ENCODE measurements at places on chromosomes 2 and 18.

GRCh38 chr2:190607657-190608357, 41.1 kb upstream of the NAB1 start:
- no peak for DNase-seq

- peak; percentile 33 for DNase-seq
Observed at GRCh38 chr18:48940854-48941611, 9.7 kb downstream of the SMAD7 start.

- no peak for DNase-seq
Observed at GRCh38 chr2:76669966-76670465, 852.2 kb downstream of the LRRTM4 start.

DNA sequence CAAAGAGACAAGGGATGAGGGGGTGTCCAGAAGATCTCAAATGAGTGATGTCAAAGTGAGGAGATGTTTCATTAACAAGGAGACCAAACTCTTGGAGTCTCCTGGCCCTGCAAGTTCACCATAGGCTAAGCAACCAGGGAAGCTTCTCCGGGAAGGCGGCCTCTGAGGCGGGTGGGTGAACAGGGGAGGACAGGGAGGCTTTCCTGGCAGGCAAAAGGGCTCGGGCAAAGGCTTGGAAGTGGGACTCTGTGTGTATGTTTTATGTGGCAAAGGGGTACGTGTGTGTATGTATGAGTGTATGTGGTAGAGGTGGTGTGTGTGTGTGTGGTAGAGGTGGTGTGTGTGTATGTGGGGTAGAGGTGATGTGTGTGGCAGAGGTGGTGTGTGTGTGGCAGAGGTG, 163.9 kb downstream of the DYSF start:
- no peak for DNase-seq

DNA sequence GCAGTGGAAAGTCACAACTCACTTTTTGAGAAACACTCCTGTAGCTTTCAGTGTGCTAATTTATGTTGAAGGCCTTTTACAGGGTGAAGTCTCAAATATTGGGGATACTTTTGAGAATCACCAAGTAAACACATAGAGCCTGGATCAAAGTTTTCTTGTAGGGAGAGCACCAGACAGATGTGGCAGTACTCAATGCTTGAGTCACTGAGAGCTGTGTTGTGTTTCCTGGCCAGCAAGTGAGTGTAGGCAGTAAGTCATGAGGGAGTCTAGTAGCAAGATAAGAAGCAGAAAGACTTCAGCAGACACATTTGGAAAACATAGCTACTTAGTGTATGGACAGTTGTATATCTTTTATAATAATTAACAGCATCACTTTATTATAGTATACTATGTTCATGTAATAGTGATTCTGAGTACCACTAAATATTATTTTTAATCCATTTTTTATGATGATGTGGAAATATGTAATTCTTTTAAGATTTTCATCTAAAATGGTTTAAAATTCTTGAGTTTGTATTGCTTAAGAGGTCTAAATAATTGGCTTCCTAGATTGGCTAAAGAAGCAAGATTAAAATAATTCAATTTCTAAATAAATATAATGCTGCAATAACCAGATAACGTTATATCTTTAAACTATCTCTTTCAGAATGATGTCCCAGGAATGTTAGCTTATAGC, 12.8 kb downstream of the PSMD1 start:
- no peak for DNase-seq

- DNase-seq = no peak
Observed at GRCh38 chr2:18479947-18480369, 80.5 kb downstream of the RDH14 start.

GRCh38 chr2:195642027-195642678, 14.9 kb upstream of the SLC39A10 start:
- no peak for DNase-seq

DNA sequence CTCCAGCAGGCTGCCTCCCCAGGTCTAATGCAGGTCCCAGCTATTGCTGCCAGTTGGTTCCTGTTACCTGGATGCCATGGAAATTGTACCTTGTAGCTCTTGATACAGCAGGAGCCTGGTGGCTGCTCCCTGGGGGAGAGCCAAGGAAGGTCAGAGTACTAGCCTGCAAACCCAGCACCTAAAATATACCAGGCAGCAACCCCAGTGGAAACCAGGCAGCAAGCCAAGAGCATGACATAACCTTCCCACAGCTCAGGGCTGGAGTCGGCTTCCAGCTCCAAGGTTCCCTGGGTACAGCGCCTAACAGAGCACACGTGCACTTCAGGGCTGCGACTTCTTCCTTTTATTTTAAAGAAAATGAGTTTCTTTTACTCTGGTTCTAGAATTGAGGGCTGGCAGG, 30.3 kb downstream of the TNP1 start:
- DNase-seq = no peak

GRCh38 chr2:172736424-172737174, 954 bp downstream of the RAPGEF4 start:
- DNase-seq = no peak

DNA sequence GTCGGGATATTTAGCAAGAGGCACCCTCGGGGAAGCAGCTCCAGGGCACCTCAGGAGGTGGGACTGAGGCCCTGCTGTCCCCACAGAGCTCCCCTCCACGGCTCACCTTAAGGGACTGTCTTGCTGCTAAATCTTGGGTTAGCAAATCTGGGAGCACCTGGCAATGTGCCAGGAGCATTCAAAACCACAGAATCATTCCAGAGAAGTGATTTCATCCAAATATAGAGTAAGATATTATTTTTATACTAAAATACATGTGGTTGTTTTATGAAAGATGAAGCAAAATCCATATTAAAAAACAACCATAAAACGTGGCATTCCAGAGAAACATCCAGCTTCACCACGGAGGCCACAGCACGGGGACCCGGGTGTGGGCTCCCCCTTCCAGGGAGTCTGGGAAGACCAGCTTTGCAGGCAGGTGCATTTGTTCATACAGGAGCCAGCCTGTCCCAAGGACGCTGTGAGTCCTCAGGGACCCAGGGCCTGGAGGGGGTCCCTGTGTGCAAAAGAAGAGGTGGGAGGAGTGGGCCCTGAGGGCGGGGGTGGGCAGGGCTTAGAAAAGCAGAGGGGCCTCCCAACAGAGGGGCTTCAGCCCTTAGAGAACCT, 16.3 kb downstream of the HS1BP3 start:
- DNase-seq = no peak

DNA sequence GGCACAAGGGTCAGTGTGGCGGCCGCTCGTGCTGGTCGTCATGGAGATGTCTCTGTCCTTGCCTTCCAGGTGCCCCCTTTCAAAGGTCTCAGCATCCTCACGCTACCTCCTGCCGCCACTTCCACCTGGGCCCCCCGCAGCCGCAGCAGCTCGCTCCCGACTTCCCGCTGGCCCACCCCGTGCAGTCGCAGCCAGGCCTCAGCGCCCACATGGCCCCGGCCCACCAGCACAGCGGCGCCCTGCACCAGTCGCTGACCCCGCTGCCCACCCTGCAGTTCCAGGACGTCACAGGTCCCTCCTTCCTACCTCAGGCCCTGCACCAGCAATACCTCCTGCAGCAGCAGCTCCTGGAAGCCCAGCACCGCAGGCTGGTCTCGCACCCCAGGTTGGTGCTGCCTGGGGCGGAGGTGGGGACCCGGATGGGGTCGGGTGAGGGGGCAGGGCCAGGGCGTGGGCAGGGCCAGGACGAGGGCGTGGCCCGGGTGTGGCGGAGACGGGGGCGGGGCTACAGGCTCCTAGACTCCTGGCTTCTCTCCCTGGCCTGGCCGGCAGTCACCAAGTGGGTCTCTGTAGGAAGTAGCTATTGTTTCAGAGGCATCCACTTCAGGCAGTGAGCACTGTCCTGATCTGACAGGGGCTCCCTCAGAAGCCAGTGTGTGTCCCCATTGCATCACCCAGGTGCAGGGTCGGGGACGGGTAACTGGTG, 223.7 kb downstream of the LOXHD1 start:
- no peak for DNase-seq

DNA sequence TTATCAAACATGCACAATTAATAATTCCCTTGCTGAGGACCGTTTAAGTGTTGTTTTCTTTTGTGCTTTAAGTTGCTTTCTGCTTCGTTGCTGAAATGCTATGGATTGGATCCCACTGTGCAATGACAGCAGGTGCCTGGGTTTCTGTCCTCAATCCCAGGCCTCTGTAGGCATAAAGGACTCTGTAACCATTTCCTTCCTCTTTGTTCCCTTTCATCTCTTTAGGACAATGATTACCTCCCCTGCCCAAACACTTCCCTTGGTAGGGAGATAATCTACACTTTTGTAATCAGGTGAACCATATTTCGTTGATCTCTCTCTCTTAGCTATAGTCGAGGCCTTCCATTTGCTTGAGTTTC, 58.6 kb upstream of the LYPD6B start:
- DNase-seq = no peak

DNA sequence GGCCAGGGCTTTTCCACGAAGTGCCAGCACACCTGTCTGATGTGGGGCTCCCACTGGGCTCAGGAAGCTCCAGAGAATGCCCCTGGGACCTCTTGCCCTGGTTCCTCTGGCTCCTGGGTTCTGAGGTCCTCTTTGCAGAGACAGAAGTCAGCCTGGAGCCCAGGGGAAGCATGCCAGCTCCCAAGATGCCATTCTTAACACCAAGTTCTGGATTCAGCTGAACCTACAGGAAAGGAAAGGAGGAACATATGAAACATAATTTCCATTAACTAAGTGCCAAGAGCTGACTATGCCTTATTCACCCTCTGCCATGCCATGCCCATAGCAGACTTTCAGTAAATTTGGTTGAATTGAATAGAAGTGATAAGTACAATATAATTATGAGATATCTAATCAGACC, 21.9 kb downstream of the FAM124B start:
- no peak for DNase-seq

GRCh38 chr2:237549216-237549615, 17.2 kb upstream of the PRLH start:
- DNase-seq = no peak

DNA sequence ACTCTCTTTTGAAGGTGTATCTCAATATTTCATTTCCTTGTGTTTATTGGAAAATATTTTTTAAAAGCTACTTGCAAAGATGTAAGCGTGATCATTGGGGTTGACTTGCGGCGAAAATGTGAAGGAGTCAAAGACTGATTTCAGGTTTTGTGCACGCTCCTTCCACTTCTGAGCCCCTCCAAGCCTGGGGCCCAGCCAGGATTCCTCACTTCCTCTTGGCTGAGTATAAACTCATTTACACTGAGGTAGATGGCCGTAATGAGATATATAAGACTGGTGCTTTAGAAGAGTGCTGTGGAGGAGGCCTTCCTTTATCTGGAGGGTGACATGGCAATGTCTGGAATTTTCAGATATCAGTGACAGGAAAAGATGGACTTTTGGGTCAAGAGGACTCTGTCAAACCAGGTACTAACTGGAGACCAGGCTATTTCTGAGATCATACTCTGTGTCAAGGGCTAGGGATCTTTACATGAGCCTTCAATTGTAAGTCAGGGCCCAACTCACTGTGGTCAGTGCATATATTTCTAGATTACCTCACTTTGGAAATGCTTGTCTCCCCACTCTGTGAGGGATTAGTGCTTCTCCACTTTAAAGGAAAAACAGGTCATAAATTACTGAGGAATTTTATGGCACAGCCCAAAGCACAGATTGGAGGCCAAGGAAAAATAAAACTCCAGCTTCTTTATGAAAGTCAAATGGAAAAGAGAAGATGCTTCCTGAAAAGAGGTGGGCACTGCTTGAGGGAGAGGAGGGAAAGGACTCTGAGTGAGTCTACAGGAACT, 22.8 kb downstream of the PRKCE start:
- no peak for DNase-seq

DNA sequence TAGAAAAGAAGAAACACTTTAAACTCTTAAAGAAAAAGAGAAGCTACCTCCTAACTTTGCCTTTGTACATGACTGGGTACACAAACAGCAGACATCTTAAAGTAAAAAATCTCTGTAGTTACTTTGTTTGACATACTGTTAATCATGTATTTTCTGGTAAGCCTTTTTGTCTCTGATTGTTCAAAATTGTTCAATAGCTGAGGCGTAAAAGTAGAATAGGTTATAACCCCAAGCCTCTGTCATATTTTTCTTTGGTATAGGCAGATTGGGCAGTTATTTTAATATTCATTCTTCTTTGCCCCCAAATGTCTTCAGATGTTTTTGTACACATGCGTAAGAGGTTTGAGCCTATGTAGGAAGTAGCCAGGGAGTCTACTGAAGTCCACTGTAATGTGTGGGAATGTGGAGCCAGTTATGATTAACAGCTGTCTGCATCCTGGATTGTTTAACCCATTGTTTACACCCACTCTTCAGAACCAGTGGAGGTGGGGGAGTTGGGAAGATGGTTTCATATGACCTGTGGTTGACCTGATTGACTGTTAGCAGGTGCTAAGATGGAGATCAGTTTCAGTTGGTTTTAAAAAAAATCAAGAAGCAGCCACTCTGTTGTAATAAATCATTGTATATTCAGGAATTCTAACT, 150.5 kb downstream of the TANC1 start:
- DNase-seq = no peak

DNA sequence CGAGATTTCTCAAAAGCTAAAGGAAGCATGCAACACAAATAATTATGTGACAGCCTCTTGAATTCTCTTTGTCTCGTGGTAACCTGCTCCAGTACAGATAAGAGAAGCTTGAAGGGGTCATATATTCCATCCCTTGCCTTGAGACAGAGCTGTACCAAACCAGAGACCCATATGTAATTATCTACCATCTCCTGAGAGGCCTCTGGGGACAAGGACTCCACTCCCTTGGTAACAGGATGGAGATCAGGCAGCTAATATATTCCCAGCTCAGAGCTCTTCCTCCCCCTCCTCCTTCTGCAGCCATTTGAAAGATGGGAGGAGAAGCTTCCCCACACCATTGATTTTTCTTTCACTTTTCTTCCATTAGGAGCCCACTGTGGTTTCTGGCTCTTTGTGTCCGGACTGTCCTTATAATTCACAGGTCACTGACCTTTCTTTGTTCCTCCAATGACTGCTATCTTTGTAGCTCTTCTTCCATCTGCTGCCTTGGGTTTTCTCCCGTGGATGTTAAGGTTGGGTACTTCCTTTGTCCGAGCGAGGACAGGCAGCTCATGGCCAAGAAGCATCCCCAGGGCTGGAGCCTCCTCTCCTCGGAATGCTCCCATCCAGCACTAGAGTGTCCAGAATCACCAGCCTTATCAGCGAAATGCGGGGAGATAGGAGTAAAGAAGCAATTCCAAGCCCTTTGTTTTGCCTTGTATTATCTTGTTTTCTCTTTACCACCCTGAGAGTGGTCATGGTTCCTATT, 72.6 kb upstream of the STPG4 start:
- DNase-seq = no peak

Measured in stimulated activated CD4-positive, alpha-beta T cell treated with anti-CD3 and anti-CD28 coated beads, Interleukin-15, amount 100 ng/mL, for 1 hour (primary cell).